ENCODE measurements at places on chromosomes 12 and 14.
A peak's percentile ranks its signal among the peaks of the same experiment; 100 is the strongest.

- DNase-seq, result no peak
Observed at GRCh38 chr14:85234156-85235025, 295.6 kb upstream of the FLRT2 start.

DNA sequence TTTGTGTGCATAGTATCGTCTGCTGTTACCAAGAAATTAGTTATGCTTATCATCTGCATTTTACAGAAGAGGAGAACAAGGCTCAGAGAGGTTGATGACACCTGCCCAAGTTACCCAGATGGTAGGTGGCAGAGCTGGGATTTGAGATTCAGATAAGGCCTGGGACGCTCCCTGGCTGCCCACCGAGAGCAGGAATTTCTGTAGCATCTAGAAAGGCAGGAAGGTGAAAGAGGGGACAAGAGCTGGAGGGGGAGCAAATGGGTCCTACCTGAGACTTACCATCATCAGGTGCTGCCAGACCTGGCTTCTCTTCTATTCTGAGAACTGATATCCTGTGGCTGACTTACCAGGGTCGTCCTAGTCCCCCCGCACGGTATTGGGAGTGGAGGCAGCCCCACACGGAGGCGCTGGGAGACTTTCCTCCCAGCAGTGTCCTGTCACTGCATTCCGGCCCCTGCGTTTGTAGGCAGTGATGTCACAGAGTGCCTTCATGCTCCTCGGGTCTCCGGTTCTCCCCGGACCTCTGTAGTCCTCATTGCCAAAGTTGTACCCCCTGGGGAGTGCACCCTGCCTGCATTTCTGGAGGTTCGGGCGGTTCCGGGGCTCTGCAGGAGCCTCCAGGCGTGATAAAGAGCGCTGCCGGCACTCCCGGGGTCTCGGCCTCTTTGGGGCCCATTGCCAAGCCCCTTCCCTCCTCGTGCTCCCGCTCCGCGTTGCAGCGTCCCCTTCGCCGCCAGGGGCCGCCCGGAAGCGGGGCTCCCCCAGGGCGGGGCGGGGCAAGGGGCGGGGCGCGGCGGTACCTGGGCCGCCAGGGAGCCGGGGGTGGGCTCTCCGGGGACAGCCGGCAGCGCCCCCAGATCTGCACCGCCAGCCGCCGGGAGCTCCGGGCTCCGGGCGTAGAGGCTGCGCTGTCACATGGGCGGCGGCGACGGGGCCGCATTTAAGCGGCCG, at the start of gene CABP1:
Gene CABP1 (plus strand): TSS at position 856 of the 951 bp plus-strand sequence. CDS start 60 bp downstream, at position 916.
- peak; percentile 66 for DNase-seq

DNA sequence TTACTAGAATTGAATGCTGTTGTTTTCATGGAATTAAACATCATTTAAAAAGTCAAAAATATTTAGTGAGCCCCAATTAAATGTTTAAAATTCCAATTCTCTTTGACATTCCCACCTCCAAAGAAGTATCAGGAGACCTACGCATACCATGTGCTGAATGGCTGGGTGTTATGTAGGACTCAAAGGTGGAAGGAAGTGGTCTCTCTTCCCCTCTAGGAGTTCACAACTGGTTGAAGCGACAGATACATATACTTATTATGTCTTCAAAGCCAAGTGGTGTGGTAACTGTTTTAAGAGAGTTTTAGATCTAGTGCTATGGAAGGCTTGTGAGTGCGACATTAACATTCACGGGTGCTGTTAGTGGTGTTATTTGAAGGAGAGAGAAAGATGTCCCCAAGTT, 464.0 kb downstream of the ATP23 start:
- DNase-seq, result no peak

GRCh38 chr14:86944434-86944833, 1048.5 kb downstream of the GALC start:
- no peak for DNase-seq

GRCh38 chr12:53757101-53757770, 5.5 kb upstream of the CISTR start:
- peak; percentile 72 for DNase-seq

DNA sequence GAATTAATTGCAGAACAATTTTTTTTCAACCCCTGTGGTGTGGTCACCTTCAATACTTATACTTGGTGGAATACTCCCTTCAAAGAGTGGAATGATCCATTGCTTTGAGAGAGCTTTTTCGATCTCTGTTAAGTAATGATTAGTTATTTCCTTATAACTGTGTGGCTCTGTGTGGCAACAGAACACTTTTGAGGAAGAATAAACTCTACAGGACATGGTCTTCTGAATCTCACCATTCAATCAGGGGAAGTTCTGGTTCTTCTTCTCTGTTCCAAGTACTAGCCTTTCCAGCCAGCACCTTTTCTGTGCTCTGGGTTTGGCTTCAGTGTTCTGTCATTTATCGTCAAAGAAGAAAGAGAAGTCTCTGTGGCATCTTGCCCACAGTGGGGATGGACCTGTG, 369.2 kb downstream of the ZFP36L1 start:
- DNase-seq, result no peak

DNA sequence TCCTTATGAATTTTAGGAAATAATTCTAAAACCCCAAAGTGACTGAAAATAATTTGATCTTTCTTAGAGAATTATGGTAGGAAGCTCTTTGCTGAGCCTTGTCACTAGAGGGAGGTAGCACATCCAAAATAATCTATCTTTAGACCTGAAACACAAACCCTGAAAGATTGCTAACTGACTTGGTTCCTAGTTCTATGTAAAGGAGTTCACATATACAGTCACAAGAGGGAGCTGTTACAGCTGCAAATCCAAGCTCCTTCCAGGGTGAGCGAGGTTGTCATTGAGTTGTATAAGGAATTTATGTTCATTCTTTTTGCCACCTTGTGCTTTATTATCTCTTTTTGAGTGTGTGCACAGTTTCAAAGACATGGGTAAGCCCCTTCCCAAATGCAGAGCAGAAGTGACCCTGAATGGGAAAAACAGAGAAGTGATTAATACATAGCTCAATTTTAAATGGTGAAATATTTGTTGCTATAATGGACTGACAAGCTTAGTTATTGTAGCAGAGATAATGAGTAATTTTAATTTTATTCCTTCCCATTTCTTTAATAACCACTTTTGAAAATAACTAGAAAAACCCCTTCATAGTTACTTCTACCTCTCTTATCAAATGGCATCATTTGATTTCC, 387.9 kb downstream of the DAD1 start:
- no peak for DNase-seq

DNA sequence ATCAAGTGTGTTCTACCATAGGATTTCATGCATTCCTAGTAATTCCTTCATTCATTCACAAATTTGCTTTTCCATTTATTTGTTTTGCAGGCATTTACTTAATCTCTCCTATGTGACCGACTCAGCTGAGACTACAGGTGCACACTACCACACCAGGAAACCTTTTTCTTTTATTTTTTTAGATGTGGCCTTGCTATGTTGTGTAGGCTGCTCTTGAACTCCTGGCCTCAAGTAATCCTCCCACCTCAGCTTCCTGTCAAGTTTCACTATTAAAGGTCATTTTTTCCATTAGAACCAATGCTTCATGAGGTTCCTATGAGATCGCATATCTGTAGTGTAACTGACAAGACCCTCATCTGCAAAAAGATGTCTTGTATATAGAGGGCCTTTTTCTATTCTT, 1218.7 kb downstream of the VRK1 start:
- DNase-seq, result no peak

DNA sequence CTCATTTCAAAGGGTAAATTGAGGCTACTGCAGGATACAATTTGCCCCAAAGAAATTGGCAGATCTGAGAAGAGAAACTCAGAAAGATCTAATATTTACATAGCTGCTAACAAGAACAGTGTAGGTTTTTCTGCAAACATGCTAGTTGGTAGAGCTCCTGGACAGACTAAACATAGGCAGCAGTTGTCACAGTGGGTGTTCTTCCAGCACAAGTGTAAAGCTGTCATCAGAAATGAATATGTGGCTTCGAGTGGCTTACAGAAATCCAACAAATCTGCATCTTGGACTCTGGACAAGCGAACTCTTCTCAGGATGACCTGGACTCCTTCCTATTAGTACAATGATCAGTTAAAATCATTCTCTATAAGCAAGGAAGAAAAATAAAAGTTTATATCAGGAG, 5.9 kb downstream of the CBX5 start:
- DNase-seq, result no peak

DNA sequence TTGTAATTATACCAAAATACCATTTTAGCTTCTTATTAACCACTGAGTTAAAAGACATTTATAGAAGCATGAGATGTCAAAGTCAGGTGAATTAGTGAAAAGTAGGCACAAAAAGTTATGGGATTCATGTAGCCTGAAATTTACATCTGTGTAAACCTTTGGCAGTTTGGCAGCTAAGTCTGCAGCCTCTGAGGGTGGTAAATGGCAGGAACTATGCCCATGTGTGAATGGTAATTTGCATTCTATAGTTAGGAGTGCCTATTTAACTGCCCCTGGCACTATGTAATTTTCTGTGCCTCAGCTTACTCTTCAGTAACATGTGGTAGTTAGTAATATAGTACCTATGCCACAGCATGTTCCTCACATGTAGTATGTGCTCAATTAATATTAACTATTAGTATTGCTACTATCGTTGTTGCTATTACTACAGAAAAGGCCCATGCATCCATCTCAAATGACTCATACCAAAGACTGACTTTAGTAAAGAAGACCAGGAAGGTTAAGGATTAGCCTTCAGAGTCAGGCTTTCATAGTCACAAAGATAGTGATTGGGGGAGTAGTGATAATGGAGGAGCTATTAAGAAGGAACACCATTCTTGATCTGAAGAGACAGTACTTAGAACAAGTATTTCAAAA, 258.7 kb upstream of the BTG1 start:
- DNase-seq, result no peak

DNA sequence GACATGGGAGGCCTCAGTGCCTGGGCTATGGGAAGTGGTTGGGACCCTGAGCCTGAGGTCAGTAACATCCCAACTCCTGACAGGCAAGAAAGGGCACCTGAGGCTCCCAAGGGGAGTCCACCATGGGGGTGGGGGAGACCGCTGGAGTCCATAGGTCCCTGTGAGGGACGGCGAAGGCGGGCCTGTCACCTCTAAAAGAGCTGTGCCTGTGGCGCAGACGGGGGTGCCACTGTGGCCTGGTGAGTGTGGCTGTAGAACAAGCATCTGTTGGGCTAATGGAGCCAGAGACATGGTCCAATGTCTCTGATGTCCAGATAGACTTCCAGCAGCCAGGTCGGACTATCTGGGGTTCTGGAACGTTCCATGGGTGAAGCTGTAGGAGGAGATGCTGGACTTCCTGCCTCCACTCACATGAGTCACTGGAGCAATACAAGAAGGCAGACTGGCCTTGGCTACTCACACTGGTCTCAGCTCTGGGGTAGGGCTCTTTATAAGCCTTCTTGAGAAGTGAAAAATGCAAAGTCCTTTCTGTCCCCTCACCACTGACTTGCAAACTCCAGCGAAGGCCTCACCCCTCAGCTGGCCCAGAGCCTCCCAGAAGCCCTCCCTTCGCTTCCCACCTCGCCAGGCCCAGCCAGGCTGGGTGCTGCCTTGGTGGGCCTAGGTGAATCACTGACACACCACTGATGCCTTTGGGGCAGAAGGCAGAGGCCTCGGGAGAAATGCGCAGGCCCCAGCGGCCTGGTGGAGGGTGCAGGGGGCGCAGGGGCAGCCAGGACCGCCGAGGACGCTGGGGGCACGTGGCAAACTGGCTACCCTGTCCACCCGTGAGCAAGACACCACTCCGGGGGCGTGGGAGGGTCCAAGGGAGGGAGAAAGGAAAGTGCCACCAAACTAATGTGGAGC, 1.1 kb upstream of the TRAF3 start:
- no peak for DNase-seq

DNA sequence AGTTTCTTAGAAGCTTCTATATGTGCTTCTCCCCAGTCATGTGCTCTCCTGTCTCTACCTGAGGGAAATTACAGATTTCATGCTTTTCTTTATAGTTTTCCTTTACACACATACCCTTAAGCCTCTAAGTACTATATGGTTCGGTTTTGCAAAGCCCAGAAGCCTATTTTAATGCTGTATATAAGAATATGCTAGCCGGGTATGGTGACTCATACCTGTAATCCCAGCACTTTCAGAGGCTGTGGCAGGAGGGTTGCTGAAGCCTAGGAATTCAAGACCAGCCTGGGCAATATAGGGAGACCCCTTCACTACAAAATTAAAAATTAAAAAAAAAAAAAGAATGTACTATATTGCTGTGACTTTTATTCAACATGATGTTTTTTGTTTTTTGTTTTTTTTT, 15.4 kb downstream of the DGLUCY start:
- no peak for DNase-seq

- no peak for DNase-seq
Observed at GRCh38 chr12:47885566-47885965, 19.2 kb downstream of the VDR start.

DNA sequence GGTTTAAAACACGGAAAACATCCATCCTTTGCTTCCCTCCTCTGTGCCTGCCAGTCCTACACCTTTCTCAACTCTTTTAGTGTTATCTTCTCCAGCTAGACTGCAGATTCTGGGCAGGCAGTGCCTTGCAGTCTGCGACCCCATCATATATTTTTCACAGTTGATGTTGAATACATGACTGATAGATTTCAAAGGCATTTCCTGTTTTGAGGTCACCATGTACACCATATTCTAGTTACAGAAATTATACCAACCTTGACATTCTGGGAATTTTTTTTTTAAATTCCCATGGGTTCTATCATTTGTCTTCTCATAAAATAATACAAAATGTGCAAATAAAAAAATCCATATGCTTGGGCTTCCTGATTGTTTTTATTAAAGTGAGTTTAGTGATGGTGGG, 16.6 kb downstream of the SOCS2 start:
- no peak for DNase-seq

Measured in stimulated activated naive CD4-positive, alpha-beta T cell treated with Interleukin-2 at 50 U/mL for 16 hours (primary cell).